ENCODE measurements at places on chromosomes 2 and 18.

DNA sequence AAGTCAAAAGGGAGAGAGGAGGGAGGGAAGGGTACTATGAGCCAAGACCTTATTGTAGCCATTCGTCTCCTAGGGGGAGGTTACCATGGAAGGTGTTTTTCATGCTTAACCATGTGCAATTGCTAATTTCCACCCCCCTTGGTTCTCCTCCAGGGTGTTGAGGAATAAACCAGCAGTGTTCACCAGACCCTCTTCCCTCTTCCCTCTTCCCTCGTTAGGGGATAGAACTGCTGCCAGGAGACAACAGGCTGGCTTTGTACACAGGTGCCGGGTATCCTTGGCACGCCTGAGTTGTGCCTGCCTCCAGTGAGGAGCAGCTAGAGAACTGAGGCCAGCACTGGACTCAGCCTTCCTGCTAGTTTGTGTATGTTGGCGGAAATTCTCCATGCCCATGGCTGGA lies 41.1 kb upstream of the ARL5A start:
- DNase-seq = no peak

GRCh38 chr2:113157897-113158753 lies 15.6 kb upstream of the PSD4 start:
- DNase-seq = no peak

DNA sequence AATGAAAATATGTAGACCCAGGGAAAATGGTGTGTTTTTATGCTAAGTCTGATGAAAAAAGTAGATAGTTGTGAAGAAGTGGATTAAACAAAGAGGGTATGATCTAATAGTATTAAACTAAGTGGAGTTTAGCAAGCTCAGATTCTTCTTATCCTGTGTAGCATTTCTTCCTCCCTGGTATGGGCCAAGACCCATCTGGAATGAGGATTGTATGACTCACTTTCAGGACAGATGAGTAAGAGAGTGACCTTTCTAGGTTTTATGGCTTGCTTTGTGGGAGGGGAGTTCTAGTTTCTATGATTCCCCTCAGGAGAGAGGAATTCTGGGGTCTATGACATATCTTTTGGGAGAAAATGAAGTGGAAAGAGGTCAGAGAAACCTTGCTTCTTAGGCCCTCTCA lies 550.1 kb downstream of the SPAG16 start:
- DNase-seq = no peak

- no peak for DNase-seq
Measured at GRCh38 chr2:119638685-119639554, 40.1 kb upstream of the TMEM177 start.

- no peak for DNase-seq
Measured at GRCh38 chr18:27378431-27379095, 193.5 kb upstream of the CHST9 start.

Data from posterior cingulate gyrus (tissue), 11 donors.